Choroid plexus epithelial cell (primary cell): ENCODE measurements at places on chromosomes 12 and 14.

DNA sequence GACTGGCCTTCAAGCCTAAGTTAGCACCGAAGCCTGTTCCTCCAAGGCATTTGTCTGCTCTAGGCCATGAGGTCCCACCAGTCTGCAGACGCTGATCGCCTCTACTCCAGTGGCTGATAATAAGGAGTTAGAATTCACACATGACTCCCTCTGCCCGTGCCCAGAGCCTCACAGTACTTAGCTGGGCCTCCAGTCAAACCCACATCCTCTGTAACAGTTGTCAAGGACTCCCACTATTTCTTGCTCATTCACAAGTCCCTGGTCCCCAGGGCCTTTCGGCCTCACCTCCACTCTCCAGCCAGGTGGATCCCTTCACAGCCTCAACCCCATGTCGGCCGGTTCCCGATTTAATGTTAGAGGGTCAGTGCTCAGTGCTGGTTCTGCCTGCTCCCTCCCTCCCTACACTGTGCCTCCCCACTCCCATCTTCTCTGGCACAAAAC is 6.3 kb upstream of the KRT5 start:
- DNase-seq: no peak

DNA sequence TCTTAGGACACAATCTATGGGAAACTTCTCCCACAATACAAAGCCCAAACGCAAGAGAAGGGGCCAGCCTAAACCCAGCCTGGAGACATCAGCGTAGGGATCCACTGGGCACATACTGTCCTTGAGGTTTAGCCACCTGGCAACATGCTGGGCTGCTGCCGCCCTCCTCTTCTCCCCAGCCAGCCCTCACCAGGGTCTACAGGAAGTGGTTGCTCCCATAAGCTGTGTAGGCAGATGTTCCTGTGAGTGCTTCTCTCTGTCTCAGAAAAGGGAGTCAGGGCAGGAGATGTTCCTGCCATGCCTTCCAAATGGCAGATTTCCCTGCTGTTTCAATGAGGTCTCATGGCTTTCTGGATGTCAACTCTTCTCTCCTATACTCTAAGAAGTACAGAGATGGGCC is 241.4 kb downstream of the PCNX1 start:
- DNase-seq: no peak

DNA sequence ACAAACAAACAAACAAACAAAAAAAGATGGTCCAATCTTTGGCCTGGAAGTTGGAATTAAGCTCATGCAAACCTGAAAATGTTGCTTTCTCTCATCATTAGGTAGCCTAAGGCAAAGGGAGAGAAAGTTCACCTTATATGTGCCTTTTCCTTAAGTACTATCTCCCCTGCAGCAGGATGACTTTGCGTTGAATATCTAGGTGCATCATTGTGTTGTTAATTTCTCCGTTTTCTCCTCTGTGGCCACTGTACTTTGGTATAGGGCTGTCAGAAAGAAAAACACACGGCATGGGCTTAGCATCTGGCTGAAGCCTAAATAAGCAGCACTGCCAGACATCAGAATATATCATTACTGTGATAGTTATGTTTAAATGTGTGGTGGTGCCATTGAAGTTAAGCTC is 345.5 kb downstream of the BCAT1 start:
- no peak for DNase-seq

DNA sequence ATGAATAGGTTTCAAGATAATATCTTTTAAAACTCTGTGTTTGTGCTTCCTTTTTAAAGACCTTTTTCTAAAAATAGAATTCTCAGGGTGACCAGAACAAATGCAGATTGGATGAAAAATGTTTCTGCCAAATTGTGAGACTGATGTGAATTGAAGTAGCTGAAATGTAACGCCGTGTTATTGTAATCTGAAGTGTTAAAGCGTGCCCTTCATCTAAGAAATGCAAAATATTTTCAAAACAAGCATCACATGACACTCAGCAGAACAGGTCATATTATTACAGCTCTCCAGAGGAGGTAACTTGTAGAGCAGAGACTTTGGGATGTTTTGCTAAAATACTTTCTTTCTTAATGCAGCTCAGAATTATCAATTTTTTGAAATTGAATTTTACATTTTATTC is 90.0 kb upstream of the PLEKHA5 start:
- peak; percentile 66 for DNase-seq

DNA sequence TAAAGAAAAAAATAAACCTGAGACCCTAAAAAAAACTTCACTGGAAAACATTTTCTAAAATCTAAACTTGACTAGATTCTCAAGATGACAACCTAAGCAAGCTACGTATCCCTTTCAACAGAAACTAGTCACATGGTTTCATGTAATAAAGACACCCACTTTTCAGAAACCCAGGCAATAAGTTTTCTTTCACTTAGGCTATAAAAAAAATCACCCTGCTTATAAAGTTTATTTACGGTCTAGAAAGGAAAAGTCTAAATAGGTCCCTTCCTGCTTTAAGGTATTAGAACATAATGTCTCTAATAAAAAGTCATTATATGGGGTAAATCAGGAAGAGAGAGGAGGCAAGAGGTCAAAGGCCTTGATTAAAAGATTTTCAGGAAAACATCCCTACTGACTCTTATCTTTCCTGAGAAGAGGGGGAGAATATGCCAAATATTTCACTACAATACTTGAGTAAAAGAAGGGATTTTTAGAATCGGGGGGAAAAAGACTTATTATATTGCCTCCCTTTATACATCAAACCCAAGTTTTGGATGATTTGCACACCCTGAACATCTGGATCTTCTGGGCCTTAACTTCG is 9.5 kb downstream of the CLIP1 start:
- DNase-seq: peak; percentile 36

GRCh38 chr12:54221402-54221984 is 32.7 kb upstream of the SMUG1 start:
- DNase-seq: no peak

GRCh38 chr14:55441286-55441685 is 870 bp upstream of the TBPL2 start:
- DNase-seq: no peak

GRCh38 chr14:29637411-29637810 is 290.2 kb downstream of the PRKD1 start:
- peak; percentile 90 for DNase-seq

DNA sequence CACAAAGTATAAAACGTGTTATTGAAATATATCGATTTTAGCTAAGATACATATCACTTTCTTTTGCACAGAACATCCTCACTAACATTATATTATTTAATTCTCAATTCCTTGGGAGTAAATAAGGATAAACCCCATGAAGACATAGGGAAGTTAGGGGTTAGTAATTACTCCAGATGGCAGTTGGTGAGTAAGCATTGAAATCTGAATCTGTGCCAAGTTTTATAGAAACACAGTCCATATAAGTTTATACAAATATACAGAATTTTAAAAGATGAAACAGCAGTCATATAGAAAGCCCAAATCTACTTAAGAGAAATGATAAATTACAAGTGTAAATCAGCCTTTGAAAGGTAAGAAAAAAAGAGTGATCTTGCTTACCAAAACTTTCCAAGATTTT is 200.4 kb upstream of the SYT10 start:
- no peak for DNase-seq

DNA sequence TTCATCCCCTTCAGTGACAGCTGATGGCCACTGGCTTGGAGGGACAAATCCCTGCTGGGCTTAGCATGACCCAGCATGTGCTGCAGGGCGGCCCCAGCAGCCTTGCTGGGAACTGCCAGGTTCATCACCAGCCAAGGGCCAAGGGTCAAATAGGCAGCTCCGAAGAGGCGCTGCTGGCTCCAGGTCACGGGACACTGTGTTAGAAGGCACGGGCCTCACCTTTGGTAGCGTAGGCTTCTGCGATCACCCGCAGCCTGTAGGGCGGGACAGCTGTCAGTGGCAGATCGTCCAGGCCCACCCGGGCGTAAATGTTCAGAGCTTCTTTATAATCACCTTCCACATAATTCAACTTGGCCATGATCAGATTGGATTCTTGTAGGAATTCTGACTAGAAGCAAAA is 35.7 kb downstream of the TTC7B start:
- no peak for DNase-seq

GRCh38 chr14:101961011-101961721 is 3.2 kb upstream of the DYNC1H1 start:
- DNase-seq: peak; percentile 88

DNA sequence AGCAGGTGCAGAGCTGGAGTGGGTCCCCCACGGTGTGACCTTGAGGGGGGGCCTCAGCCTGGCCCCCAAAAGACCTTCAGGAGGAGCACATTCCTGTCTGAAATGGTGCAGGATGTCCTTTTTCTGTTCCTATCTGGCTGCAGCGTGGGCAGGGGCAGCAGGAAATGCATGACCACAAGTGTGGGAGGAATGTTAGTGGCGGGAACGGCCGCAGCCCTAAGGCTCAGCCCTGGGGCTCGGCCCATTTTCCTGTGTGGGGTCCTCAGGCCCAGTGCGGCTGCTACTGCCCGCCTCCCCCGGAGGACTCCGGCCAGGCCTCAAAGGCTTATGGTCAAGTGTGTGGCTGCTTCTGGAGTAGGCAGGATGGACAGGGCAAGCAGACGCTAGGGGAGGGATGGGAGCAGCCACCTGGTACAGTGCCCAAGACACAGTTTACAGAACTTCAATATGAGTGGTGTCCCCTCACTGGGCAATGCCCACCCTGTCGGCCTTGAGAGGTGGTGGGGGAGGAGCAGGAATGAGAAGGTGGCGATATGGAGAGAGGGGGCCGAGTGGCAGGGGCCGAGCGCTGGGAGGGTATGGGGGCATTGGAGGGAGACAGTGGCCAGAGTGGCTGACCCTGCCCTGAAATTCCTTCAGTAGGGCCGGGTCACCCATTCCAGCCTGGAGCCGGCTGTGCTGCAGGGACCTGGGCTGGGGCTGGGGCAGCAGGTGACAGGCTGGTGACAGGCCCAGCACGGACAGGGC is 137.4 kb downstream of the CALM1 start:
- DNase-seq: peak; percentile 50

- no peak for DNase-seq
These were observed 205.5 kb upstream of the IGF1 start for GRCh38 chr12:102685841-102686240.

DNA sequence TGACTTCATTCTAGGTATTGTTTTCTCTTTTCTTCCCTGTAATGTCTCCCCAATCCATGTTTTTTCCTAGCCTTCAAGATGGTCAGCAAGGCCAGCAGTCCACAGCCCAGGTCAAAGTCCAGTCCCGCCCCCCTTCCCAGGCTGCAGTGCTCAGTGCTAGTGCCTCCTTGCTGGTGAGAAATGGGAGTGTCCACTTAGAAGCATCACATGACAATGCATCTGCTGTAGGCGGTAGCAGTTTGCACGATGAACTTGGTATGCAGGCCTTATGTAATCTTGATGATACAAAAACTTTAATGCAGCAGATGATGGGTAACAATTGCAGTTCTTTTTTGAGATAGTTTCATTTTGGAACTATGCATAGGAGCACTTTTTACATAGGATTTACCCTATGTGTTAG is 88.4 kb downstream of the PCNX1 start:
- DNase-seq: peak; percentile 33

DNA sequence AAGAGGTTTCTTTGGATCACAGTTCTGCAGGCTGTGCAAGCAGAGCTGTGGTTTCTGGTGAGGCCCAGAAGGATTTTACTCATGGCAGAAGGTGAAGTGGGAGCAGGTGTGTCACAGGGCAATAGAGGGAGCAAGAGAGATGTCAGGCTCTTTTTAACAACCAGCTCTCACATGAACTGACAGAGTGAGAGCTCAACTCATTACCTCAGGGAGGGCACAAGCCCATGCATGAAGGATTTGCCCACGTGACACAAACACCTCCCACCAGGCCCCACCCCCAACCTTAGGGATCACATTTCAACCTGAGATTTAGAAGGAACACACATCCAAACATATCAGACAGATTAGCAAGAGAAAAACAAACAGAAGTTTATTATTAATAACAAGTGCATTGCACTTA is 470.4 kb downstream of the GALC start:
- no peak for DNase-seq

DNA sequence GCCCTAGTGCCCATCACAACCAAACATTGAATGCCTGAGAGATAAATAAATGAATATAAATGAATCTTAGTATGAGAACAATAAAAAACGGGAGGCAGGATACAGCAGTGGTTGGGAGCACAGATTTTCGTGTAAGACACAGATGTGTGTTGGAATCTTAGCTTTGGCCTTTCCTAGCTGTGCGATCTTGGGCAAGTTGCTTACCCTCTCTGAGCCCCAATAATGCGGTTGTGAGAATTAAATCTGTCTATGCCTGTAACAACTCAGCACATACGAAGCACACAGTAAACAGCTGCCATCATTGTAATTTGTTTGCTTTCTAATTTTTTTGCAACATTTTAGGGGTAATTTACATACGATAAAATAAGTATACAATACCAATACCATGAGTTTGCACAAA is 89.8 kb downstream of the SRRM4 start:
- DNase-seq: no peak
